ENCODE measurements at places on chromosomes 6 and 20. TPM values are rescaled to one million over a fixed set of nuclear protein-coding genes. Genes with fewer than 3 reads are reported as not detected.

PLAGL2 gene
- total RNA-seq: 36.8 TPM

C20orf141 gene
- 177 TPM for total RNA-seq

GATA5 gene
- 70.6 TPM for total RNA-seq

SLX4IP gene
- 9.7 TPM for total RNA-seq

All from testis (tissue), 5 donors.